Renal cortex interstitium (tissue), 15 donors: ENCODE measurements at places on chromosomes 7 and 10. TPM values are rescaled to one million over a fixed set of nuclear protein-coding genes. Genes with fewer than 3 reads are reported as not detected.
A peak's percentile ranks its signal among the peaks of the same experiment; 100 is the strongest.

- DNase-seq: no peak
Observed at GRCh38 chr10:44890696-44891563, 20.2 kb upstream of the TMEM72 start.

DNA sequence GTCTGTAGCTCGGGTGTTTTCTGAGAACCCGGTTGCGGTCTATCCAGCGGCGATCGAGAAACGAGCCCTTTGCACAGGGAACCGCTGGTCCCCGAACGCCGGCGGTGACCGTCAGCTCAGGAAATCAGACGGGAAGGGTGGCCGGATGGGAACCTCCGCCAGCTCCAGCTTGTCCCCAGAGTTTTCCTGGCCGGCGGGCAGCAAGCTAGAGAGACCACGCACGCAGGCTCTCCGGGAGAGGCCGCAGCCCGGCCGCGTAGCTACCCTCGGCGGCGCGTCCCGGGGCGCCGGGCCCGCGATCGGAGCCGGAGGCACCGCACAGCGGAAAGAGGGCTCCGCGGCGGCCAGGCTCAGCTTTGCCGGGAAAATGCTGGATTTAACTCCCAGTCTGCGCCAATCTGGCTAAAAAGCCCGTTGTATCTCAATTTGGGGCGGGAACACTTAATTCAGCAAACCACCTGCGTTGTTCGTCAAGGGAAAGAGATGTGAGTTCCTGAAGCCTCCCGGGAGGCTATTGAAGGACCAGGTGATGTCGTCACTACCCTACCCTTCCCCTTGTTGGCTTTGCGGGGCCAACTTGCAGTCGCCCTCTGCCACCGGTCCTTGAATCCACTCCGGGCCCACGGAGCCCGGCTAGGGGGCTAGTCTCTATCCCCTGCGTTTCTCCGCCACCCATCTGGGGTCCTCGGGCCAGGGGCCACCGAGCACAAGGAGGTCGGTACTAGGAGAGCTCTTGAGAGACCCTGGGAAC is 859 bp upstream of the CH25H start:
- peak; percentile 36 for DNase-seq

DLX6 gene
- not detected for polyA plus RNA-seq

GRCh38 chr7:26930845-26931244 is 66.5 kb upstream of the SKAP2 start:
- no peak for DNase-seq

- DNase-seq: no peak
Observed at GRCh38 chr10:112026438-112026837, 157.1 kb downstream of the GPAM start.

DNA sequence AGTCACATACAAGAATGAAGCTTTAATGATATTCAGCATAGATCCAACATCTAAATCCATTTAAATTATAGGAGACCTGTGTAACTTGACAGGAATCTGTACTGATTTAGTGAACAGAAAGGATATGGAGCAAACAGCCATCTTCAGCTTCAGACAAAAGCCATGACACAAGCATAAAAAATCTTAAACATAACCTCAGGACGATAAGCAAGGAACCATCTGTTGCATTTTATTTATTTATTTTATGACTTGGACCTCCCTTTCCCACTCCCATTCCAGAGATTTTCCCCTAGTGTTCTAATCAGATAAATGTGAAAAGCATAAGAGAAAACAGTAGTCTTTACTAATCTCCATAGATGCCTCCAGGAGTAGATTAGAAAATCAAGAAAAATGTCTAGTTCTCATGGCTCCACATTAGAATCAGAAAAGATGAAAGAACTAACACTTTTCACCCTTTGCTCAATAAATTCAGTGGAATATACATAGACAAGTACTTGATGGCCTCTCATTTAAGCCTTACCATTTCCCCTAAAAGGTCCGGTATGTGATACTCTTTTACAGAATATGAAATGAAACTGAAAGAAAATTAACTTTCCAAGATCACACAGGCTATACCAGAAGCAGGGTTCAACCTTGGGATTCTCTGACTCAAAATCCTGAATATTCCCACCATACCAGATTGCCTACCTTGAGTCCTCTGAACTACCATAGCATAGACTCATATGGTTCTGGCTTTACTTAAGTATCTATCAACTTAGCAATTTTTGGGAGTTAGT is 15.2 kb downstream of the CACNA2D1 start:
- DNase-seq: no peak

- DNase-seq: no peak
Observed at GRCh38 chr7:131166066-131166465, 161.6 kb upstream of the MKLN1 start.

NME8 gene
- polyA plus RNA-seq: 0.20 TPM

GRCh38 chr7:3146571-3147226 is 103.0 kb upstream of the CARD11 start:
- DNase-seq: no peak

XRCC2 gene
- 8.9 TPM for polyA plus RNA-seq

DNA sequence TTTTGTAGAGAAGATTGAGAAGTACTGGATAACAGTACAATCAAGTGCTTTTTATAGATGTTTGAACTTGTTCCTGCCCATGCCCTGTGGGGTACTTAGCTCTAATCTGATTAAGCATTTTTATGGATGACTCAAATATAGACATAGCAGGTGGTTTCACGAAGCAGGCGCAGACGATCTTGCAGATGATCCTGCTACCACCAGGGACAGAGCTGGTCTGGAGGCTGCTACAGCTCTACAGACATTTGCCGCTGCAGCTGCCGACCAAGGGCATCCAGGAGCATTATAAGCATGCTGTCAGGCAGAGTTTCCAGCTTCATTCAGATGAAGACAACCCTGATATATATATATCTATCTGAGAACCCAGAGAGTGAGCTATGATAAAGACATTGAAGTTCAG is 650.4 kb downstream of the NXPH1 start:
- DNase-seq: no peak

- no peak for DNase-seq
Observed at GRCh38 chr7:95317966-95318365, 6.4 kb downstream of the PON1 start.

- no peak for DNase-seq
Observed at GRCh38 chr7:114758661-114759227, 163.2 kb upstream of the MDFIC start.

- no peak for DNase-seq
Observed at GRCh38 chr7:93044147-93044810, 73.5 kb downstream of the SAMD9 start.

TMEM236 gene
- 0.20 TPM for polyA plus RNA-seq

DNA sequence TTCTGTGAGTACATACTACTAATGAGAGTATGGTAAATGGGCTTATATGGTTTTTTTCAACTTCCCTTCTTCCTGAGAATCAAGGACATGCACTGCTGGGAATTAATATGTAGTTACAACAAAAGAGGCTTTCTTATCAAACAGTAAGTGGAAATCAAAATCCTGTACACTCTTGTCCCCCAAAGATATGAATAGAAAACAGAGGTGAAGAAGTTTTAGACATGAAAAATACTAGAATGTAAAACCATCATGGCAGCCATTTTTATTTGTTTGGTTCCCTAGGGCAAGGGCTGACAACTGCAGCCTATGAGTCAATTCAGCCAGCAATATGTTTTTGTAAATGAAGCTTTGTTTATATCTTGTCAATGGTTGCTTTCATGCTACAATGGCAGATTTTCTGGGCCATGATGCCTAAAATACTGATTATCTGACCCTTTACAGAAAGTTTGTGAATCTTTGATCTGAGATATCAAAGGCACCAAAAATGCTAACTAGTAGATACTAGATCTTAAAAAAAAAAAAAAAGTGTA is 422.4 kb downstream of the PARD3 start:
- DNase-seq: no peak

NYAP1 gene
- polyA plus RNA-seq: 2.4 TPM

DNA sequence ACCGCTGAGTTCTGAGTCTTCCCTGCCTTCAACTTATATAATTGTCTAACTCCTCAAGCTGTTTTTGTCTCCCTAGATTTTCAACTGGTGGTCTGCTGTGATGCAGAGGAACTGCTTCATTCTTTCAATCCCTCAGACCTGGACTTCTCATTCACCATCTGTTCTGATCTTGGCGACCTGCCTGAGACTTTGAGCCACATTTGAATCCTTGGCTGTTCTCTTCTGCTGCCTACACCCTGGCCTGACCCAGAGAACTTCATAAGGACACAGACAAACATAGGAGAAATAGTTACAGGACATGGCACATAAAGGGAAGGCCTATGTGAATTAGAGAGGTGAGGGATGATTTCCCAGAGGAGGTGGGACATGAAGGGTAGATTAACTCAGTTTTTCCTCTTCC is 326.7 kb downstream of the PTEN start:
- DNase-seq: no peak

- DNase-seq: no peak
Observed at GRCh38 chr7:33970536-33970935, 65.2 kb downstream of the BMPER start.

- no peak for DNase-seq
Observed at GRCh38 chr7:151373599-151373998, 32.0 kb downstream of the NUB1 start.

DNA sequence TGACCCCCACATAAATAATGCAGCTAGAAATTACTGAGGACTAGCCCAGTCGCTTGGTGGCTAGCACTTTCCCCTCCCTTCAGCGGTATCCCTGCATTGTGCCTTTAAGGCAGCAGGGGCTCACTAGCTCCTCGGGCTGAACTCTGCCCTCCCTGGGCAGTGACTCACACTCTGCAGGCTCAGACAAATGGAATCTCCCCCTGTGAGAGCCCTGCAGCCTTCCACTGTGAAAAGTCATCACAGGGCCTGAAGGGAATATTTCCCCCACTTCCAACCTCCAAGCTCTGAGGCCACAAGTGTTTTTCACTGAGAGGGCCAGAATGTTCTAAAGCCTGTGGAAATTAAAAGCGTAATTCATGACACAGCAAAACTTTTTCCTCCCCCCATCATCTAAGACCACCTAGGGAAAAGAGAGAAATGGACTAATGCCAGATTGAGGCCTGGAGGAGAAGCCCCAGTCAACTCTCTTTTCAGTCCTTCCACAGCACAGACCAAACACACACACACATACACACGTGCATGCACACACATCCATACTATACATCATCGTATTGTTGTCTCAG is 93.6 kb upstream of the COL1A2 start:
- DNase-seq: peak; percentile 49

GRCh38 chr10:17234431-17234945 is 6.4 kb downstream of the VIM start:
- no peak for DNase-seq

- DNase-seq: no peak
Observed at GRCh38 chr7:3860932-3861331, 559.9 kb downstream of the SDK1 start.

GRCh38 chr7:86778271-86778670 is 134.6 kb downstream of the GRM3 start:
- DNase-seq: no peak

- DNase-seq: no peak
Observed at GRCh38 chr7:151566897-151567320, 47.2 kb upstream of the RHEB start.

IDI1 gene
- polyA plus RNA-seq: 61.7 TPM

- DNase-seq: no peak
Observed at GRCh38 chr7:111763221-111763801, 201.0 kb upstream of the IMMP2L start.

GRCh38 chr7:49088017-49088416 is 163.7 kb downstream of the CDC14C start:
- no peak for DNase-seq

- no peak for DNase-seq
Observed at GRCh38 chr7:124074007-124074406, 41.1 kb upstream of the TMEM229A start.

MYOF gene
- 30.3 TPM for polyA plus RNA-seq

GRCh38 chr7:137325927-137326326 is 17.6 kb downstream of the PTN start:
- no peak for DNase-seq

GRCh38 chr7:25586513-25586912 is 358.2 kb upstream of the NPVF start:
- DNase-seq: no peak

ZDHHC4 gene
- 76.3 TPM for polyA plus RNA-seq

- DNase-seq: no peak
Observed at GRCh38 chr7:17620566-17620965, 319.7 kb downstream of the SNX13 start.

C10orf143 gene
- polyA plus RNA-seq: 10.5 TPM

- DNase-seq: no peak
Observed at GRCh38 chr10:111246814-111247452, 170.1 kb downstream of the ADRA2A start.

DNA sequence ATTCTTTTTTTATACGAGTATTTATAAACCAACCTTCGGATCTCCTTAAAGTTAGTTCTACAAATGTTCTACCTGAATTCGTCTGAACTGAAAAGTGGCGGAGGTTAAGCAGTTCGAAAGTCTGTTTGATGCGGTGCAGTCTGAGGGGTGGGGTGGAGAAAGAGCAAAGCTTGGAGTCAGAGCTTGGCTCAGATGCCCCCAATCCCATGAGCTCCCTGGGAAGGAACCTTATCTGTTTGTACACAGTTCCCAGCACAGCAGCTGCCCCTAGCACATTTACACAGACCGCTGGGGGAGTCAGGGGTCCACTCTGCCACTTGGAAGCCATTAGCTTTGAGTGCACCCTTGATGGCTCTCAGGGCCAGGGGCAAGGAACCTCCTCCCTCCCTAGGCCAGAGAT is 30.8 kb downstream of the CPXM2 start:
- DNase-seq: no peak

DNA sequence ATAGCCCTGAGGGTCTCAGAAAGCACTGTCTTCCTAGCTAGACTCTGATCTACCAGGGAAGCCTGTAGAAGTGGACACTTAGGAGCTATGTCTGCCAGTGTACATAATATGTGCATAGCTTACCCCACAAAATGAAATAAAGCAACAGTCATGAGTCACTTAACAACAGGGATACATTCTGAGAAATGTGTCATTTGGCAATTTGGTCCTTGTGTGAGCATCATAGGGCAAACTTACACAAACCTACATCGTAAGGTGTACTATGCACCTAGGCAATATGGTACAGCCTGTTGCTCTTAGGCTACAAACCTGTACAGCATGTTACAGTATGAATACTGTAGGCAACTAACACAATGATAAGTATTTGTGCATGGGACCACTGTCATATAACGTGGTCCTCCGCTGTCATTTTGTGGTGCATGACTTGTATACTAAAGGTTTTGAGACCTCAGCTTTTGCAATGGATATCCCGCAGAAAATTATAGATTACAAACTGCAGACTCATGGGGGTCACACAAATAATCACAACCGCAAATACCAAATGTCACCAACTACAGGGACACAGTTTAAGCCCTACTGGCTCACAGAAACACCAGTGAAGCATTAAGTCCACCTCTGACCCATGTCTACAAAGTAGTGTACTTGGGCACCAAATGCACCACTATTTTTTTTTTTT is 1.7 kb downstream of the URGCP start:
- no peak for DNase-seq
